ENCODE measurements at places on chromosomes 5 and 9.

- DNase-seq: no peak
These were observed 17.2 kb downstream of the ADAMTS13 start for GRCh38 chr9:133439337-133439736.

DNA sequence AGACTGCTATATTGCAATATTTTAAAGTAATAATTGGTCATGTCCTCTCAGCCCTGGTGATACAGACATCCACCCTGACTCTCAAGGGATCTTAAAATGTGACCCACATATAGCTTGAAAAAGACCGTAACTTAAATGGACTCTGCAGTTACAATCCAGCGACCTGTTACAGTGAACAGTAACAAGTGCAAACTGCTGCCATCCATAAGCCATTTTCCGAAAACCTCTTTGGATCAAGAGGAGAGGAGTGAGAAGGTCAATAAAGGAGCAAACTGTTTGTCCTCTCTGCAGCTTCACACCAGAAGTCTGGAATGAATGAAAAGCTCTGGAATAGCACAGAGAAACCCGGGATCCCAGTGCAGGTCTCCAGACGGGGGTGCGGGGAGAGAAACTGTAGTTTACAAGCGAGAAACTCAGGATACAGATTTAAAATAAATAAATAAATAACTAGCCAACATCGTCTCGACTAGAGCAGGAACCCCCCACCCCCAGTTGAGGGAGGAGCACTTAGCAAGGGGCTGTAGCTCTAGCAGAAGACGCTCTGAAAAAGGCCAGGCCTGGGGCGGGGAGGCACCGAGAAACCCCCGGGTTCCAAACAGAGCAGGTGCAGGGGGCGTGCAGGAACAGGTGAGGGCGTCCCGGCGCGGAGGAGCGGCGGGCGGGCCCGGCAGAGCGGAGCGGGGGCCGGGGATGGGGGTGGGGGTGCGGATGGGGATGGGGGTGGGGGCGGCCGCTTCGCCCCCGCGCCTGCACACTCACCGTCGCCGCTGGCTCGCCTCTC lies 572 bp downstream of the ZDHHC21 start:
- no peak for DNase-seq

GRCh38 chr5:55857247-55857640 lies 6.1 kb downstream of the IL31RA start:
- no peak for DNase-seq

GRCh38 chr5:565782-566440 lies 41.7 kb upstream of the SLC9A3 start:
- no peak for DNase-seq

DNA sequence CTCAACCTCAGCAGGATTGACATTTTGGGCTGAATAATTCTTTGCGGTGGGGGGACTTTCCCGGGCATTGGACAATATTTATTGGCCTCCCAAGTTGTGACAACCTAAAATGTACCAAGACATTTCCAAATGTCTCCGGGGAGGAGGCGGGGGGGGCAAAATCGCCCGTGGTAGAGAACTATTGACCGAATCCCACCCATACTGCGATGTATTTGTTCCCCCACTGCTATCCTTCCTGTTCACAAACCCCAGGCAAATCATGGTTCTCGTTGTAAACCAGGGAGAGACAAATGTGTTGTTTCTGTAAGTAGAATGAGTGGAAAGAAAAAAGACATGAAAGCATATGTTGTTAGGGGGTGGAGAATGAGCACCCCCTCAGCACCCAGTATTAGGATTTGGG lies 141.9 kb downstream of the PSAT1 start:
- no peak for DNase-seq

DNA sequence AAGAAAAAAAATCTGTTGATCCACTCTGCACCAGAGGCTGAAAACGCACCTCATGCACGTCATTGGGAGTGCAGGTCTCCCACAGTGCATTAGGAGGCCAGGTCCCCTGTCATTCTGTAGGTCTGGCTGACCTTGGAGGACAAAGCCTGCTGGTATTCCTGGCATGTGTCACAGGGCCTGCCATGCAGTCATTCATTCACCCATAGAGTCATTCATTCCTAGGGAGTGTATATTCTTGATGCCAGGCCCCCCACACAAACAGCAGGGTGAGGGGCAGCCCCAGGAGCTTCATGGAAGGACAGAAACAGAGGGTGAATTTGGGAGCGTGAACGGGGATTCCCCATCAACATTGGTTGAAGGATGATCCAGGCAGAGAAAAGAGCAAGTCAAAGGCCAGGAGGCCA lies 2.2 kb downstream of the GBGT1 start:
- DNase-seq: no peak

GRCh38 chr5:143284002-143284401 lies 119.5 kb downstream of the NR3C1 start:
- no peak for DNase-seq

- DNase-seq: no peak
These were observed 24.2 kb downstream of the ARHGEF37 start for GRCh38 chr5:149605354-149605997.

DNA sequence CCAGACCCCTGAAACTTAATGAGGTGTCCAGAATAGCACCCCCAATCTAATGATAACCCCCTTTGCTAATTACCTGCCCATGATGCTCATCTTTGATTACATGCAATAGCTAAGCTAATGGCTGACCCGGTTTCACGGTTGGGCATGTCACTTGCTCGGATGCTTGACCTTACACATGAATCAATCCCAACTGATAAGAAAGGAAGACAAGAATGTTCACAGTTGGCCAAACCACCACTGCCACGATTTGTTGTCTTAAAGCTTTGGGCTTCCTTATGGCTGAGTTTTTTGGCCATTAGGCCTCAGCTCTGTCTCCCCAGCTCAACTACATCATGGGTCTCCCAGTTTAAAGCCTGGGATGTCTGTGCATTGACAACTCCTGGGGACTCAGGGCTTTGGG lies 53.1 kb upstream of the TGFBR1 start:
- no peak for DNase-seq

DNA sequence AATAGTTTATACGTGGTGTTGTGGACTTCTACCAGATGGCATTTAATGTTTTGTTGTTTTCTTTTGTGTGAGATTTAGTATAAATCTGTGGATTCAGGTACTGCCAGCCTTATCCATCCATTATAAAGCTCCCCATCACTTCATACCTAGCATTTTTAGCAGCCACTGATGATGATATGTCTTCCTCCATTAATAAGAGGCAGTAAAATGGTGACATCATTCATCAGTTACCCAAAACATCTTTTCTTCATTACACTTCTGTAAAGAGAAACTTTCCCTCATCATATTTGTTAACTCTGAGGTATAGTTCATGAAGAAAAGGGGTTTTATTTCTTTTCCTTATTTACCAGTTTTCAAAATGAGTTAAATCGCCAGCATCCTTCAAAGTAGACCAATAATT lies 19.4 kb downstream of the CHD1 start:
- no peak for DNase-seq

GRCh38 chr5:169577951-169578350 lies 5.6 kb upstream of the SPDL1 start:
- no peak for DNase-seq

DNA sequence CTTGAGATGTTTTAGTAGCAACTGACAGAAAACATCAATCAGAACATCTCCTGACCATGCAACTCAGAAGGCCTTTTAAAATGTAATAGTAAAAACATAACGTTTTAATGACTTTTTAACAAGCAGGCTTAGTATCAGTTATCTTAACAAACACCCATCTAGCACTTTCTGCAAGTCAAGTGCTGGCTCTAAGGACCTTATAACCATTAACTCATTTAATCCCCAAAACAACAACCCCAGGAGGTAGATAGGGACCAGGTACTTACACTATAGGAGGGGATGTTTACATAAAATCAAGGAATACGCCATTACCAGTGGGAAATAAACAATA lies 41.8 kb downstream of the ROR2 start:
- DNase-seq: no peak

DNA sequence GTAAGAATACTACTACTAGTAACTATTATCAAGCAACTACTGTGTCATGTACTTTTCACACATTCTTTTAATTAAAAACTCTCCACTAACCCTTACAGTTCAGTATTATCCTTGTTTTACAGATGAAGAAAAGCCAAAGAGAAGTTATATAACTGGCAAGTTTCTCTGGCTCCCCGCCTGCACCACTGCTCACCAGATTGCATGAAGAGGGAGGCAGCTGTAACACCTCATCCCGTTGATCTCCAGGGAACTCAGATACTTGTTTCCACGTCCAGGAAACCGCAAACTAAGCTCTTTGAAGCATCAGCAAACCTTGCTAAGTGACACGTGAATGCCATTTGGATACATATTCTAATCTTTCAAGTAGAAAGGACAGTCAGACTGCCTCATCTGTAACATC lies 70.3 kb downstream of the RIGI start:
- no peak for DNase-seq

DNA sequence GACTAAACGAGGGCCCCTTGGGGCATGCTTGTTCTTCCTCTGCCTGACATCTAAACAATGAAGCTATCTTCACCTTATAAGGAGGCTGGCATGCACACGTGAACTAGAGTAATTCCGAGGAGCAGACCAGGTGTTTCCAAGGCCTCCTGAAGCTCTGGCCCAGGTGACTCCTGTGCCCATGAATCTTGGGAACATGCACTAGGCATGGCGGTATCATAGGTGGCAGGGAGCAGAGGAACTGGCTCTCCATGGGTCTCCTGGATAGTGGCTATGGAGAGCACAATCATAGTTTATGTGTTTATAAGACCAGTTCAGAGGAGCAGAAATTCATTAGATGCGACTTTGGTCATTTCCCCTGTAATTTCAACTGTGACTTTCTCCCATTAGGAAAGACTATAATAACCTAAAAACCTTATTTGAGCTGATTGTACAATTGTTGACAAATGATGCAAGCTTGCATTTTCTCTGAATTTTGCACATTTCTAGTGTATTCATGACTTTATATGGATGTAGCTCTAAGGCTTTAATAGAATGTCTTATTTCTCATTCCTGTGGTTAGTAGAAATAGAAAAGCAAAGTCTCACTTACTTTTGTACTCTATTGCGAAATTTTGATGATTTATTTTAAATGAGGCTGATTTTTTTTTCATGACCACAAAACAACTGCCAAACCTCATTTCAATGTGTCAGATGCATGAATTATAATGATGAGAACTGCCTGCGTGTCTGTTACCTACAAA lies 135.3 kb upstream of the RPS23 start:
- DNase-seq: no peak

- DNase-seq: peak; percentile 11
These were observed 11.0 kb downstream of the SPINK14 start for GRCh38 chr5:148179234-148179824.

DNA sequence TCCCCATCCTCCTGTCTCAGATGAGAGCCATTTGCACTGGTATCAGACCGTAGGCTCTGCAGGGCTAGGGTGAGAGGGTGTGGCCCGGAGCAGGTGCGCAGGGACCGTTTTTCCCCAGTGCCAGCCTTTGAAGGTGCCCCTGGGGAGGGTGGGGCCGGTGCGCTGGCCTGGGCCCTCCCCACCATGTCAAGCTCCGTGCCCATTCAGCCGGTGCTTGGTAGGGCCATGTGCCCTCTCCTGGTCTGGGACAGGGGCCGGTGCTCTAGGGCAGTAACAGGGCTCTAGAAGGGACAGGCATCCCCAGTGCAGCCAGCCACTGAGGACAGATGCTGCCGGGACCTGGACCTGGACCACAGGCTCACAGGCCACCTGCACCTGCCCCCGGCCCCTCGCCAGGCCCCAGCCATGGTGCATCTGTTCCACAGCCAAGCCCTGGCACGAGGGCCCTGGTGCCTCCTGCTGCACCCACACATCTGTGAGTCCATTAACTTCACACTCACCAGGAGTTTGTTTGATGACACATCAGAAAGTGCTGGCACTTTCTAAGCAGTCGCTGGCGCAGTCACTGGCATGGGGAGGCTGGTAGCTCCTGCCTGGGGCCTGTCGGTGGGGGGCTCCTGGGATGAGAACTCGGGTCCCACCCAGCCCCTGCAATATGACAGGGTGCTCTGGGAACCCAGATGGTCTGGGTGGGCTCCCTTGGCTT lies 5.0 kb upstream of the QRFP start:
- no peak for DNase-seq

DNA sequence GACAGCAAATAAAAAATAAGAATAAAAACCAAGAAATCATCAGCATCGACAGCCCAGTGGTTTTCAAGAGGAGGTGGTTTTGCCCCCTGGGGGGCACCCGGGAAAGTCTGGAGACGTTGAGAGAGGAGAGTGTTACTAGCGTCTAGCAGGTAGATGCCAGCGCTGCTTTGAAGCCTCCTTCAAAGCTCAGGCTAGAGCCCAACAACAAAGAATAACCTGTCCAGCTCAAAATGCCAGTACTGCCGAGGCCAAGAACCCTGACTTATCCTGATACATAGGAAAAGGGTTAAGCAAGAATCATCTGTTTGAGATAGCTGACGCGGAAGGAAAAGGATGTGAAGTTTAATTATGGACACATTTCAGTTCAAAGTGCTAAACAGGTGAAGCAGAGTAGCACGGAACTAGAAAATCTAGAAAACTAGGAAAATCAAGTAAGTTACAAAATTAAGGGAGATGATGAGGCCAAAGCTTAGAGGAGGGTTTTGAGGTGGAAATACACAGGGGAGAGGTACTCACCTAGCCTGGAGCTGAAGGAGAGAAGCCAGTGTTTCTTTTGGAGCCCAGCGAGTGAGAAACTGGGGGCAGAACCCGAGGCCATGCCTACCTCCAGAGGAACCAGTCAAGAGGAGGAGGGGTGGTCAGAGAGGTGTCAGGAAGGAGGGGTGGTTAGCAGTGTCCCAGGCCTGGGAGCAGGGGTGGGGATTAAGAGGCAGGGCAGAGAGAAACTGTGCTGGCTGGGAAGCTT lies 121.0 kb upstream of the RETREG1 start:
- no peak for DNase-seq

DNA sequence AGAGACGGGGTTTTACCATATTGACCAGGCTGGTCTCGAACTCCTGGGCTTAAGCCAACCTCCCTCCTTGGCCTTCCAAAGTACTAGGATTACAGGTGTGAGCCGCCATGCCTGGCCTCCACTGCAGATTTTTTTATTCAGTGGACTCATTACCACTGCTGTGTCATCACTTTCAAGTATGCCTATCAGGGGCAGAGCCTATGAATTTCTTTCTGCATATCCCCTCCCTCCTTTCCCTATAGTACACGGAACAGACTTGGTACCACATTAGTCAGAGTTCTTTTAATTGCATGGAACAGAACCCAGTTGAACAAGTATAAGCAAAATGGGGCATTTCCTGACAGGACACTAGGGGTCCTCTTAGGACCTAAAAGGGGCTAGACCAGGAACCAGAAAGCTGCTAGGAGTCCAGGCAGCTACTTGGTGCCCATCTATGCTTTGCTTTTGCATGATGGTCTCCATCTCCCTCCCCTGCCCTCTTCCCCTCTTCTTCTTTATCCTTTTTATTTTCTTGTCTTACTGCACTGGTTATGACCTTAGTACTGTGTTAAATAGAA lies 5.8 kb downstream of the BSPRY start:
- no peak for DNase-seq

GRCh38 chr9:92764988-92765936 lies 629 bp upstream of the BICD2 start:
- DNase-seq: peak; percentile 98

- no peak for DNase-seq
These were observed 35.8 kb upstream of the MVB12B start for GRCh38 chr9:126290871-126291270.

DNA sequence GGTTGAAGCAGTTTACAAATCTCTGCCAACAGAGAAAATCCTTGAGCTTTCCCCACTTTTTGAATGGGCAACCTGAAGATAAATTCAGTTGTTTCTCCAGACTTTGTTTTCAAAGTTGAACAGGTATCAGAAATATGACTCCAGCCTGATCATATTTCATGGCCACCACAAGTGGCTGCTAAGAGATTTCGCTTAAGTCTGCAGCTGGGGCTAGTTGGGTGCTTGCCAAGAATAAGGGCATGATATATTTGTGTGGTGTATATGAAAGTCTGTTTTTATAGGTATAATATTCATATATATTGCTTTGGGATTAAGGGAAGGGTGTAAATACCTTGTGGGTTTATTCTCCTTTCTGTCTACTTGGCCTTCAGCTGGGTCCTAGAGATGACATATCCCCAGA lies 168.4 kb upstream of the GDNF start:
- no peak for DNase-seq
